ENCODE measurements at places on chromosomes 7 and 10.

GRCh38 chr10:86178401-86179152 lies 188.0 kb downstream of the GRID1 start:
- peak; percentile 35 for DNase-seq

DNA sequence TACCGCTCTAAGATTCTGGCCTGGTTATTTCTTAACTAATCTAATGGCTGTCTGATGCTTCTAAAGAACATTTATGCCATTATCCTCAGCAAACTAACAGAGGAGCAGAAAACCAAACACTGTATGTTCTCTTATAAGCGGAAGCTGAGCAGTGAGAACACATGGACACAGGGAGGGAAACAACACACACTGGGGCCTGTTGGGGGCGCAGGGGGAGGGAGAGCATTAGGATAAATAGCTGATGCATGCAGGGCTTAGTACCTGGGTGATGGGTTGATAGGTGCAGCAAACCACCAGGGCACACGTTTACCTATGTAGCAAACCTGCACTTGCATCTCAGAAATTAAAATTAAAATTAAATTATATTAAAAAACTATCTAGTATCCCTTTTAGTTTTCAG lies 853.5 kb downstream of the GATA3 start:
- no peak for DNase-seq

DNA sequence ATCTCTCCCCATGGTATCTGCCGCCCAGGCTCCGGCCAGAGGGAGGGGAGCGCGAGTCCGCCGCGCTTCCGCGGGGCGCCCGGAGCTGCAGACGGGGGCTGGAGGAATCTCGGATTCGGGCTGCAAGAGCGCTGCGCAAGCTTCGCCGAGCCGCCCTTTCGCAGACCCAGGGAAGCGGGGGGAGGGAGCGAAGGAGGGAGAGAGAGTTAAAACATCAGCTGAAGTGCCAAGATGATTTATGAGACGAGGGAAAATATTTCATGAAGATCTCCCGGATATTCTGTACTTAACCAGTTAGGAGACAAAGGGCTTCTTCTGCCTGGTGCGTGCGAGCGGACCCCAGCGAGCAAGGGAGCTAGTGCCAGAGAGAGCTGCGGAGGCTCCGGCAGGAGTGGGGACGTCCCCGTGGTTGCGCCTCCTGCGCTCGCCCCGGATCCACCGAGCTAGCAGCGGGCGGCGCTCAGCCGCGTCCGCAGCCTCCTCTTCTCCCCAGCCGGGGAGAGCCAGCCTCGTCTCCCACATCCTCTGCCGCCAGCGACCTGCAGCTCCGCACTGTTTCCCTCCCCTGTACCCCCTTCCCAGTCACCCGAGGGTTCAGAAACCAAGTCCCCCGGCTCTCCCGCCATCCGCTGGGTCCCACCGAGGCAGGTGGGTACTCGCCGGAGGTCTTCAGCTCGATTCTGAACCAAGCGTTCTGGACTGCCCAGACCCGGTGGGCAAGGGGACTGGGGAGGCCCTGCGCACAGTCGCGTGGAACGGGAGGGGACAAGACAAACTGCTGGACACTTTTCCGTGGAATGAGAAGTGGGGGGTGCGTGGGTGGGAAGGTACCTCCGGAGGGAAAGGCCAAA lies 1.0 kb upstream of the PAX2 start:
- DNase-seq = no peak

DNA sequence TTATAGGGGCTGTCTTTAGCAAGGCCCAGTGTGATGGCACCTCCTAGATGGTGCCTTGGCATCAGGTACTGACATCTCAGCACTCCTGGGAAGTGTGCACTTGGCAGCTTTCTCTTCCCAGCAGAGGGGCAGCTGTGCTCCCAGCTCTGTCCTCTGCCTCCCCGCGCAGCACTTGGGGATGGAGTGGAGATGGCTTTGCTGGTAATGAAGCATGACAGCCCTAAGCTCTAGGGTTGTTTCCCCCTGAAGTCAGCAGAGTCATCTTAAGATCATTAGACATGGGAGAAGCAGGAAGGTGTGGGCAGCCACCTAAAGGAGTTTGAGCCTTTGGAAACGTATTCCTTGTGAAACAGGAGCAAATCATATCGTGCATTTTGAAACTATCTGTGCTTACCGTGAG lies 46.7 kb downstream of the HTRA1 start:
- DNase-seq = no peak

DNA sequence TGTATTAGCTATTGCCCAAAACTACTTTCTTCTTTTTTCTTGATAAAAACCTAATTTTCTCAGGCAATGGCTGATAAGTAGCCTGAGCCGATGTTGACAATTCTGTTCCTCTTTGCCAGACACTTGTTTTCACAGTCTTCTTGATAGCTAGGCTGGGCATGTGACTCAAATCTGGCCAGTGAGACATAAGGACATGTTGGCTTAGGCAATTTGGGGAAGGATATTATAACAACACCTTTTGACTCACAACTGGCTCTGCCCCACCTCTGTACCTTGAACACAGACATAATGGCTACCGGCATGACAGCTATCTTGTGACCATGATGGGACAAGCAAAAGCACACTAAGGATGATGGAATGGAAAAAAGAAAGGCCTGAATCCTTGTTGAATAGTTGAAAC lies 72.9 kb upstream of the GPR22 start:
- DNase-seq = no peak
